Spinal cord (tissue), 10 donors: ENCODE measurements at places on chromosomes 5 and 9. TPM values are rescaled to one million over a fixed set of nuclear protein-coding genes. Genes with fewer than 3 reads are reported as not detected.

ZDHHC11 gene
- 17.8 TPM for polyA plus RNA-seq

ASPN gene
- 41.1 TPM for polyA plus RNA-seq

C9orf50 gene
- polyA plus RNA-seq = 0.59 TPM

IL31RA gene
- 0.17 TPM for polyA plus RNA-seq

SUSD3 gene
- polyA plus RNA-seq = 5.6 TPM

LCN9 gene
- polyA plus RNA-seq = not detected

PPP2R2B gene
- polyA plus RNA-seq = 211 TPM

NPDC1 gene
- polyA plus RNA-seq = 245 TPM

ABCA1 gene
- 10.2 TPM for polyA plus RNA-seq
